NCI-H510A treated with DMSO at 0.1 percent for 48 hours (cell line): ENCODE measurements at places on chromosomes 7 and 10.
A peak's percentile ranks its signal among the peaks of the same experiment; 100 is the strongest.

- DNase-seq: no peak
These were observed 120.0 kb downstream of the MALRD1 start for GRCh38 chr10:19168584-19168983.

GRCh38 chr7:142481548-142481947 is 223.7 kb upstream of the PRSS58 start:
- no peak for DNase-seq

GRCh38 chr7:132109769-132110168 is 466.5 kb downstream of the PLXNA4 start:
- DNase-seq: no peak

- DNase-seq: no peak
These were observed 790.3 kb upstream of the KCND2 start for GRCh38 chr7:119482671-119483070.

GRCh38 chr10:45433716-45434469 is 59.9 kb downstream of the ALOX5 start:
- no peak for DNase-seq

GRCh38 chr7:76424413-76425111 is at the start of gene ZP3:
TSS of gene ZP3 (plus strand) at chr7:76424950. CDS start at chr7:76424965, 15 bp downstream.
- DNase-seq: no peak

- no peak for DNase-seq
These were observed 130.4 kb downstream of the SMURF1 start for GRCh38 chr7:99013266-99014112.

DNA sequence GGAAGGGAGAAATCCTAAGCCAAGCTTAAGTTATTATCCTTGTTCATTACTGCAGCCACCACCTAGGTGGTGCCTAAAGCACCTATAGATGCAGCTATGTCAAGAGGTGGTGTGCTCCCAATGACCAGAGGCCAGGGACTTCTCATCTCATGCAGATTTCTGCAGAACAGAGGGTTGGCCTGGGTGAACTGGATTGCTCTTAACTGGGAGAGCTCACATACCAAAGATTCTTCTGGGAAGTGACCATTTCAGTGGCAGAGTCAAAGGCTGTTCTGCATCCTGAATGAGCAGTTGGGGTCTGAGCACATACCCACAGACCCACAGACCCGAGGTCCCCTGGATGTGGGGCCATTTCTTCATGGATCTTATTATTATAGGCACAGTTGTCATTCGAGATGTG is 2.1 kb upstream of the CRHR2 start:
- no peak for DNase-seq

- no peak for DNase-seq
These were observed 1163.2 kb upstream of the SORCS1 start for GRCh38 chr10:108327706-108328105.

DNA sequence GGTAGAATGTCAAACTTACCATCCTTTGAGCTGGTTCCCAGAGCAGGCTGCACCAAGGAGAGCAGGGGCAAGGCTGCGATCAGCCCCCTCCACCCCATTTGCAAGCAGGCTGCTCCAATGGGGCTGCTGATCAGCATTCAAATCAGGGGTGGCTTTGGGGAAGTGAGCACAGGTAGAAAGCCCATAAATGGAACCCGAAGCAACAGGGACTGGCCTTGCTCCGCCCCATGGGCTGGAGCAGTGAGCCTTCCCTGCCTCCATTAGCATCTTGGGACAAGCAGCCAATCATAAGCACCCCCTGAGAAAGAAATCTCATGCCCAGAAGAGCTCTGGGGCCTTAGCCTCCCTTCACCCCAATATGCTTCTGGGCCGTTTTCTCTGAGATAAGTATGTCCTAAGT is 4.0 kb upstream of the PKD1L1 start:
- DNase-seq: no peak

- DNase-seq: no peak
These were observed 3.2 kb upstream of the IGFBP3 start for GRCh38 chr7:45924283-45924682.

GRCh38 chr10:126585249-126586017 is 85.1 kb downstream of the C10orf90 start:
- DNase-seq: no peak

- DNase-seq: no peak
These were observed 261.6 kb downstream of the RPS24 start for GRCh38 chr10:78295242-78295641.

DNA sequence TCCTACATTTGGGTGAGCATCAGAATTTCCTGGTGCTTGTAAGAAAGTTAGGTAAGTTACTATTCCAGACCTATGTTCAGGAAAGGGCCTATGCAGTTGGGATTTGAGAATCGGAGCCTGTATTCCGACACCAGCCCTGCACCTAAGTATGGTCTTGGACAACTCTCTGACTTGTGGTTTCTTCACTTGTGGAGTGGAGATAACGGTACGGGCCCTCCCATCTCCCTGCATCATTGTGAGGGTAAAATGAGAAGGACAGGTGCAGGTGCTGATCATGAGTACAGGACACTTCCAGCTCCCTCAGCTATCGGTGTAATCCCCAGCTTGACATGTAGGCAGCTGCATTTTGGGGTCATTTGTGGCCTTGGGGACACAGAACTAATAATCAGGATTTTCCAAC is 138.3 kb upstream of the NAMPT start:
- no peak for DNase-seq

DNA sequence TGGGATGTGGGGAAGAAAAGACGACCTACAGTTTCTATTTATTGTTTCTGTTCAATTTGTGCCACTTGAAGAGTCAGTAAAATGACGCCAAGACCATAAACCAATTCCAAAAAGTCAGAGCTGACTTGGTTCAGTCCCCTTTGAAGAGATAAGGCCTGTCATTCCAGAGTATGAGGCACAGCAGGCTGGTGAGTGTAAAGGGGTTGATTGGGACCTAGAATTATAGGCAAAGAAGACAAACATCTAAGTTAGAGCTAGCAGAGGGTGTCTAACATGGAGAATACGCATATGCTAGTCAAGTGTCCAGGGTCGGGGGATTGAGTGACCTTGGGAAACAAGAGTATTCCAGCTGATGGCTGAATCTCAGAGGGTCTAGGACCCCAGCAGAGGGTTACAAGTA is 23.6 kb downstream of the NRP1 start:
- no peak for DNase-seq

DNA sequence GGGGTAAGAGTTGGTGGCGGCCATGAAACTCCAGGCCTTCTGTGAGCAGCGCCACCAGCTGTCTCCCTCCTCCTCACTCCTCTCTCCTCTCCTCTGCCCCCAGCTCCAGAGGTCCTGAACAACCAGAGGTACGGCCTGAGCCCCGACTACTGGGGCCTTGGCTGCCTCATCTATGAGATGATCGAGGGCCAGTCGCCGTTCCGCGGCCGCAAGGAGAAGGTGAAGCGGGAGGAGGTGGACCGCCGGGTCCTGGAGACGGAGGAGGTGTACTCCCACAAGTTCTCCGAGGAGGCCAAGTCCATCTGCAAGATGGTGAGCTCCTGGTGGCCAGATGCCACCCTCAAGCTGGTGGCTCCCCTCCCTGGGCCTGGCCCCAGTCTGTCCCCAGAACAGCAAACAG is 99.1 kb downstream of the RGS10 start:
- no peak for DNase-seq

DNA sequence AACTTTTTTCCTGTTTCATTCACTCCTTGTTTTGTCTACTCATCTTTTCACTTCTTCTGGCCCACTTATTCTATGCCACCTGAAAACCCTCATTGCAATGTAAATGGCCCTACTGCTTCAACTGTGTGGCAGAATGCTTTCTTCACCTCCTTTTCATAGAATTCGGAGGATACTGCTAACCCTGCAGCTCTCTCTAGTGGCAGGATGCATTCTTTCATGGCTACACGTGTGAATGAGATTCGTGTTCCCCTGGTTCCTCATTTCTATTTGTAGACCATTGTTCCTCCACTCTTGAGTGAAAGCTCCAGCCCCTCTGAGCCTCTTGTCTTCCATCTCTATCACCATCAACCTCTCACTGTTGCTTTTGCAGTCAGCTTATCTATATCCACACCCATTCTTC is 20.9 kb upstream of the CYP26C1 start:
- no peak for DNase-seq

GRCh38 chr7:116145245-116145852 is 65.0 kb upstream of the TES start:
- no peak for DNase-seq

DNA sequence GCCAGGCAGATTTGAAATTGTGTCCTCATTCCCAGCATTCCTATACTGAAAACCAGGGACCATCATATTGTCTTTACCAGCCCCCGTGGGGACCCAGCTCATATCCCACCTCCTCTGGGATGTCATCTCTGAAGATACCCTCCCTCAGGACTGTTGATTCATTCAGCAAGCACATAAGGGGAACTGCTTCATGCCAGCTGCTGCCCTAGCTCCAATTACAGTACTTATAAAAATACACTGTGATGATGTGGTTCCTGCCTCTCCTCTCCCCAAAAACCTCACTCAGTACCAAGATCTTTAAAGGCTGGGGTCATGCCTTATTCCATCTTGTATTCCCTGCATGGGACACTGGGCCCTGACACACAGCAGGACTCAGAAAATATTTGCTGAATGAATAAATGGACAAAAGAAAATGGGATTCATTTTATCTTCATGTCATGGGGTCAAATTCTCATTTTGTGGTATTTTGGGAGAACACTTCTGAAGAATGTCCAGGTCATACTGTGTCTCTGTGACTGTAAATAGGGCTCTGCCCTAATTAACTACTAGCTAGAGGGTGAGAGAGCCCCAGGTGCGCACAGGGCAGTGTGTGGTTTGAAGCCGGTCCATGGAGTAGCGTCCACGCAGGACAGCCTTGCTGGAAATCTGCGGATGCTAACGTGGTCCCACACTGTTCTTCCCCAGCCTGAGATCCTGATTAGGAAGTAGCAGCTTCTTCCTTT is 29.0 kb upstream of the DAGLB start:
- no peak for DNase-seq

- DNase-seq: no peak
These were observed 43.0 kb upstream of the SHTN1 start for GRCh38 chr10:117047947-117048346.

- DNase-seq: no peak
These were observed 32.8 kb downstream of the GOLGA7B start for GRCh38 chr10:97882142-97883091.

- DNase-seq: no peak
These were observed 177.2 kb downstream of the PTN start for GRCh38 chr7:137166363-137166762.

- DNase-seq: no peak
These were observed 183.1 kb downstream of the GPAM start for GRCh38 chr10:112000466-112000865.

GRCh38 chr7:75583255-75583654 is 91.1 kb downstream of the SPDYE5 start:
- DNase-seq: no peak

- no peak for DNase-seq
These were observed 80.1 kb downstream of the CABCOCO1 start for GRCh38 chr10:61742812-61743211.

- DNase-seq: no peak
These were observed 31.5 kb upstream of the GSAP start for GRCh38 chr7:77447616-77448015.

DNA sequence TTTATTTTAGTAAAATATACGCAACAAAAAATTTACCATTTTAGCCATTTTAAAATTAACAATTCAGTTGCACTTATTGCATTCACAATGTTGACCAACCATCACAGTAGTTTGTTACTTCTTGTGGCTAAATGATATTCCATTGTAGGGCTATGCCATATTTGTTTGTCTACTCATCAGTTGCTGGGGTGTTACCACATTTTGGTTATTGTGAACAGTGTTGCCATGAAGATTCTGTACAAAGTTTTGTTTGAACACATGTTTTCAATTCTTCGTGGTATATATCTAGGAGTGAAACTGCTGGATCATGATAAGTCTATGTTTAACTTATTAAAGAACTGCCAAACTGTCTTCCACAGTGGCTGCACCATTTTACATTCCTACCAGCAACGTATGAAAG is 46.3 kb upstream of the ZNF365 start:
- no peak for DNase-seq

DNA sequence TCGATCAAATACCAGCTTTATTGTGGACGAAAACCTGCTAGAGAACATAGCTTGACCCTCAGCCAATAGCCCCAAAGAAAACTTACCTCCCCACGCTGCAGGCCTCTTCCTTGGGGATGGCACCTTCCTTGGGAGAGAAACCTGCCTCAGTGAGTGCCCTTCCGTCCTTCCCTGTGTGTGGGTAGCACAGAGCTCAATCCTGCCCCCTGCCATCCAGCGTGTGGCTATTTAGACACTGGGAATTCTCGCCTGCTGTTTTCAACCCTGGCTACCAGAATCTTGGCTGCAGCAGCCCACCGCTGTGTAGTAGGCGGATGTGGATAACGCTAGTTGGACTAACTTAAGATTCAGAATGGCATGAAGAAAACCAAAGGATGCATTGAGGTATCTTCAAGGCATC is 238.2 kb downstream of the TEX36 start:
- DNase-seq: no peak

DNA sequence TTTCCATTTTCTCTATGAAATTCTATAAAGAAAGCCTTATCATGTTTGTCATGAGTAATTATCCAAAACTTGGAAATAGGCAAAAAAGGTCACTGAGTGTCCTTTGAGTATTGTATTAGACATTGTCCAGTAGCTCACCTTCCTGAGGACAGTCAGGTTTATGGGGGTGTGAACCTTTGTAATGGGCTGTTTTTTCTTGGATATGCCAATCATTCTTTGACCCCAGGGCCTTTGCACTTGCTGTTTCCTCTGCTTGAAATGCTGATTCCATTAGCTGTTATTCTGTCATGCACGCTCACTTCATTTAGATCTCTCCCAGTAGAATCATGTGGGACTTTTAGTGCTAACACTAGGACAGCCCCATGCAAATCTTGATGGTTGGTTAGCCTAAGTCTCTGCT is 4.9 kb downstream of the CCDC172 start:
- no peak for DNase-seq

- DNase-seq: peak; percentile 57
These were observed 738 bp downstream of the VPS26A start for GRCh38 chr10:69124563-69125268.

DNA sequence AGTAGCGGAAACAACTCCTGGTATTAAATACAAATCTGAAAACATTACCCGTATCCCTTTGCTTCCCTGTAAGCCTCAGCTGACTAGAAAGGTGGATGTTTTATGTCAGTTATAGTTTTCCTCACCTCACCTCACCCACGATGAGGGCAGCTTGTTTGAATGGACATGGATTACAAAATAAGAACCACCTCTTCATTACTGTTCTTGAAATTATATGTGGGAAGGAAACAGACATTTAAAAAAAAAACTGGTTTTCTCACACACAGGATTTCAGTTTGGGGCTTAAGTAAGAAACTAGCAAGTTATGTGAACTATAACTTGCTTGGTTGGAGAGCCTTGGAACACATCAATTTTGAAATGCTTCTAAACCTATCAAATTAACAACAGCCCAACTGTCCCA is 232.9 kb upstream of the CCDC6 start:
- DNase-seq: no peak

GRCh38 chr10:44032216-44032615 is 352.7 kb downstream of the CXCL12 start:
- no peak for DNase-seq

DNA sequence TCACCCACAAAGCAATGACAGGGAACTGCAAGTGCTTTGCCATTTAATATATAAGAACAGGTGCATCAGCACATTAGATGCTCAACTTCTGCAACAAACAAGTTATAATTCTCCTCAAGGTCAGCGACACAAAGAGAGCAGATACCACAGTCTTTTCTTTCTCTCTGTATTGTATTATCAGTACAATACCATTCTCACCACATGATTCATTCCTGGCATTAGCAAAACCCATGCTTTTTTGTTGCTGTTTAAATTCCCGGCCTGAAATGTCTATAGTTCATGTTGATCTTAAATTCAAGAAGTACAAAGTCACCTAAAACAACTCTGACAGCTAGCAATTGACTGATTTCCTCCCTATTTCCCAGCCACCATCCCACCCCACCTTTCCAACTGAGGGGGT is 111.8 kb upstream of the FEZF1 start:
- no peak for DNase-seq

- DNase-seq: no peak
These were observed 152.0 kb upstream of the SLC13A1 start for GRCh38 chr7:123351516-123352505.
